ENCODE measurements at places on chromosomes 5 and 9.

GRCh38 chr5:178332210-178332641, 99.6 kb upstream of the PHYKPL start:
- DNase-seq = no peak

GRCh38 chr9:81558091-81558830, 131.1 kb downstream of the TLE1 start:
- no peak for DNase-seq

- no peak for DNase-seq
Measured at GRCh38 chr5:136492587-136492986, 127.2 kb upstream of the TRPC7 start.

DNA sequence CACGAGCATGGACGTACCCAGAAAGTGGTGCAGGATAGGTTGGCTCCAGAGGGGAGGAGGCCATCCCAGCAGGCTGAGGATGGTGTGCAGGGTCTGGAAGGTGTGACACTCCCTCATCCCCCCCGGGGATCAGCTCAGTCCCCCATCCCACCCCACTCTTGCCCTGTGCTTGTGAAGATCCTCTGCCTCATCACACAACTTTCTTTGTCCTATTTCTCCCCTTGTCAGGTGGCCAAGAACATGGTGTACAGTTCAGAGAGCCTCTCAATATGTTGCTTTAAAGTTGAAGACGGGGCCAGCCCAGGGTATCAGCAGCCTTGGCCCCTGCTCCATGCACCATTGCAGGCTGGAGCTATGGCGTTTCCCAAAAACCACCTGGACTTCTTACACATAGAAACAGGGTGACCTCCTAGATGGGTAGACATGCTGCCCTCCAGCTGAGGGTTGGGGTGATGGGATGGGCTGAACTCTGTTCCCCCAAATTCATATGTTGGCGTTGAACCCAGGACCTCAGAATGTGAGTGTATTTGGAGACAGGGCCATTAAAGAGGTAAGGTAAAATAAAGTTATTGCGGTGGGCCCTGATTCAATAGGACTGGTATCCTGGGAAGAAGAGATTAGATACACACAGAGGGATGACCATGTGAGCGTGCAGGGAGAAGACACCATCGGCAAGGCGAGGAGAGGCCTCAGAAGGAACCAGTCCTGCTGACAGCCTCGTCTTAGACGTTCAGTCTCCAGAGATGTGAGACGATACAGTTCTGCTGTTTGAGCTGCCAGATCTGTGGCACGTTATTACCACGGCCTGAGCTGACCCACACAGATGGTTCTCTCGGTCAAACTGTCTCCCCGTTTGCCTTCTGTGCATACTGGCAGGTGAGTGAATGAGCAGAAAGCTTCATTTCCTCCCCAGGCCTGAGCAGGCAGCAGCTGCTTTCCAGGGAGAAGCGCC, 272.5 kb downstream of the GADD45G start:
- DNase-seq = no peak

DNA sequence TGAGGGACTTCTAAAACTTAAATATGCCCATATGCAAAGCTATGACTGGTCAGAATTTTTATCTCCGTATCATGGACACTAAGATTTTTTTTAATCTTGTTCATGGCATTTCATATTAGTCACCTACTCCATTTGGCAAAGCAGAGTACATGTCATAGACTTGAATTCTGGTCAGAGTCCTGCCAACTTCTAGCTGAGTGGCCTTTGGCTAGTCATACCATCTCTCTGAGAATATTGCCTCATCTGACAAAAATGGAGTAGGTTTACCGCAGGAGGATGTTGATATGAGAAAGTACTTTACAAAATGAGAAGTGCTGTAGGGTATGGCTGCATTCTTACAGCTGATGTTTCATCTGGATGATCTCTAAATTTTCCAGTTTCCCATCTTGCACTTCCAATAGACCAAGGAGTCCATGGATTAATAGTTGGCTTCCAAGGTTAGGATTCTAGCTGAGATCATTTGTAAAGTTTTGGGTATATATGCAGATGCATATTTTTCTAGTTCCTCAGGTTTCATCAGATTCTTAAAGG, 150.8 kb upstream of the NR3C1 start:
- no peak for DNase-seq

- DNase-seq = no peak
Measured at GRCh38 chr9:33289496-33289895, 820 bp upstream of the NFX1 start.

DNA sequence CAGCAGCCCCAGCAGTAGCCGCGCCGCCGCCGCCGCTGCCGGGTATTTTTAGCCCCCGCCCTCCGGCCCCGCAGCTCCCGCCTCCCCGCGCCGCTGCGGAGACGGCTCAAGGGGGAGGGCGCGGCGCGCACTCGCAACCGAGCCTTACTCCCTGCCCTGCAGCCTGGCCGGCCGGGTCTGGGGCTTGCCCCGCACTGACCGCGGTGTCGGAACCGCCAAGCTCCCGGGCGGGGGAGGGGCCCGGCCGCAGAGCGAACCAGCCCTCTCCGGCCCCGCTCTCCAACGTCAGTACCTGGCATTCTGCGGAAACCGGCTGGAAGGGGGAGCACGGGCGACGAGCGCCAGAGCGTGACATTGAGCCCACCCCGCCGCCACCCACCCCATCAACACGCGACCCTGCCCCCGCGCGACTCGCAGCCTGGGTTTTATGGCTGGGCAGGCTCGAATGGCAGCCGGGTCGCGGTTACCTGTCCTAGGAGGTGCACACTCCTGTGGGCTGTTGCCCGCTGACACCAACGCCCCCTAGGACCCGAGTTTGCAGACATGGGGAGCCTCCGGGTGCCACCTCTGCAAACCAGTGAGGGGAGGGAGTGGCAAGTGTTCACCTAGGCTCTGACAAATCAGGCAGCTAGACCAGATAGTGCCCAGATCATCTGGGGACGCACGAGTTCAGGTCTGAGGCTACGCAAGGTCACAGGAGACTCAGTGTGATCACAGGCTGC, at the start of gene ACSL6:
Gene ACSL6 (minus strand): TSS at position 37 of the 722 bp plus-strand sequence. CDS start 105 bp downstream, outside the sequence.
- DNase-seq = no peak

DNA sequence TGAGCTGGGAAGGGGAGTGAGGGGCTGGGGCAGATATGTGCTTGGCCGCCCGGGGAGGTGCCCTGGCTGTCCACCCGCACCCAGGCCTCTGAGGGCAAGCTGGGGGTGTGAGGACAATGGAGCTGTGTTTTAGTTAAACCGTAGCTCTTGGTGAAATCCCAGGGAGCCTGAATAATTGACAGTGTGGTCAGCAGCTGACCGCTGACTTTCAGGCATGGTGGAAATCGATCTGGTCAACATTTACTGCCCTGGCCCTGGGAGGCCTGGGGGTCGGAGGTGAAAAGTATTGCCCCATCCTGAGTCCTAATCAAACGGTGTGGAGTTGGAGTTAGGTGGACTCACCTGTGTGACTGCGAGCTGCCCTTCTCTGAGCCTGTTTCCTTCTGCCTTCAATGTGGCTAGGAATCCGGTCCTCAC, 31.2 kb upstream of the CRB2 start:
- no peak for DNase-seq
